ENCODE measurements at places on chromosomes 6 and 20.

DNA sequence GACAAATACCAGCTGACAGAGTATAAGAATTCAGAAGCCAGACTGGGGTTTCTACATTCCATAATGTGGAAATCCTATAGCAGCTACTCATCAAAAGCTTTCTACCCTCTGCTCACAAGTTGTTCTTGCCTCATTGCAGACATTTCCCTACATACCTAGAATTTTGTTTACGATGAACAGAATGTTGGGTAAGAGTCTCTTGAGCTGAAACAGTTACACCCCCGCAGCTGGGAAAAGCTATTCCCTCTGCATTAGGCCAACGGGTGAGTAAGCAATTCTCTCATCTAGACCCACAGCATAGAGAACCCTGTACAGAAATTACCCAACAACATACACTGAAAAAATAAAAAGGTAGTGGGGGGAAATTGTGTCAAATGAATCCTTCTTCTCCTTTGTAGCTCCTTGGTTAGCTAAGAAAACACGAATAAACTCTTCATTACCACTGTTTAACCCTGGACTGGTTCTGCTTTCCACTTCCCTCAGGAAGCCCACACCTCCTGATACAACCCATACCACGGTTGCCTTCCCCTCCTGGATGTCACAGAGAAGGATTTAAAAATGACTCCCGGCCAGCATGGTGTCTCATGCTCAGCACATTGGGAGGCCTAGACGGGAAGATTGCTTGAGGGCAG lies 215.0 kb upstream of the SHLD1 start:
- DNase-seq: no peak

GRCh38 chr6:88251301-88251700 lies 85.2 kb upstream of the CNR1 start:
- no peak for DNase-seq

- DNase-seq: no peak
Observed at GRCh38 chr6:148824960-148825359, 78.1 kb downstream of the UST start.

DNA sequence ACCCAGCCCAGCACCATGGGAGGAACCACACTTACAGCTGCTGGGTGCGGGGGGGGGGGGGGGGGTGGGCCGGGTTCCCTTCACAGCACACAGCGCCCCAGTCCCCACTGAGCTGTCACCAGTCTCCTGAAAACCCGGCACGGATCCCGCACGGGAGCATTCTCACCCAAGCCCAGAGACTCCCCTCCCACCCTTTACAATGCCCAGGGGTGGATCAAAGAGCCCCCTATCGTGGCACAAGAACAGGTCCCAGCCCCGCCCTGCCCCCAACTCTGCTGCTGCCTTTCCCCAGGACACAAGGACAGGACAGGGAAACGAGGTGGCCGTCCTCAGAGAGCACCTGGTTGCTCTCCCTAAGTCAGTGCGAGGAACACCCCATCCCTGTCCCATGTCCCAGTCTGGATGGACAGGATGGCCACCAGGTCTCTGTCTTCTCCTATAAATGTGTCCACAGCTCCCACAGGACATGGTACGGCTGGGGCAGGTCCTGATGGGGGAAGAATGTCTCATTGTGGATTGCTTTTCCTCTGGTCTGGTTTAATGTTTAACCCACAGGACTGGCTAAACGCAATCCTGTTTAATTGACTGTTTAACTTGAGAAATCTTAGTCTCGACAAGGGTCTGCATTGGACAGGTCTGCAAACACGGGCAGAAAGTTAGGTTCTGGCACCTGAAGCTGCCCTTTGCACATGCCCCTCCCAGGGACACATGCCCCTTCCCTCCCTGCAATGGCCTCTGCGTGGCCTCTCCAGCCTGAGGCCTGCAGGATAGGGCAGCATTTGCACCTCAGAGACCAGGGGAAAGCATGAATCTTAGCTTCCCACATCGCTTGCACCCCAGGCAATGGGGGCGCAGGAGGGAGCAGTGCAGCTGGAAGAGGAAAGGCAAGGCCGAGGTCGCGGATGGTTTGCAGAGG lies 45.3 kb downstream of the DACT2 start:
- DNase-seq: no peak

- DNase-seq: no peak
Observed at GRCh38 chr6:141492521-141493284, 640.0 kb upstream of the GJE1 start.

GRCh38 chr6:81933608-81934051 lies 181.1 kb upstream of the TENT5A start:
- DNase-seq: no peak

- DNase-seq: no peak
Observed at GRCh38 chr6:91538622-91539021, 951.8 kb upstream of the MAP3K7 start.

DNA sequence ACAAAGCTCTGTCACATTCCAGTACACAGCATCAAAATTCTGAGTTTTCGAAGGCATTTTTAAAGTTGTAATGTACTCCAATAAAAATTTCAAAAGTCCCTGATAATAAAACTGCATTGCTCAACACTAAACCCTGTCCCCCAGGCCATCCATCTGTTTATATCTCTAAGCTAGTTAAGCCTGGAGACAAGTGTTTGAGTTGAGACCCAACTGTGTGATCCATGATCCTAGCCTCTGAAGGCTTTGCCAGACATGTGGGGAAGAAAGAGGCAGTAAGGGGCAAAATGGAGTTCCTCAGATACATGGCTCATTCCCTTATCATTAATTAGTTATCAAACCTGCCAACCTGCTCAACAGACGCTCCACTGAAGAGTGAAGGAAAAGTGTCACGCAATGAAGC lies 198.4 kb downstream of the ISM1 start:
- DNase-seq: no peak

- DNase-seq: no peak
Observed at GRCh38 chr6:148547110-148547509, 199.7 kb upstream of the UST start.

DNA sequence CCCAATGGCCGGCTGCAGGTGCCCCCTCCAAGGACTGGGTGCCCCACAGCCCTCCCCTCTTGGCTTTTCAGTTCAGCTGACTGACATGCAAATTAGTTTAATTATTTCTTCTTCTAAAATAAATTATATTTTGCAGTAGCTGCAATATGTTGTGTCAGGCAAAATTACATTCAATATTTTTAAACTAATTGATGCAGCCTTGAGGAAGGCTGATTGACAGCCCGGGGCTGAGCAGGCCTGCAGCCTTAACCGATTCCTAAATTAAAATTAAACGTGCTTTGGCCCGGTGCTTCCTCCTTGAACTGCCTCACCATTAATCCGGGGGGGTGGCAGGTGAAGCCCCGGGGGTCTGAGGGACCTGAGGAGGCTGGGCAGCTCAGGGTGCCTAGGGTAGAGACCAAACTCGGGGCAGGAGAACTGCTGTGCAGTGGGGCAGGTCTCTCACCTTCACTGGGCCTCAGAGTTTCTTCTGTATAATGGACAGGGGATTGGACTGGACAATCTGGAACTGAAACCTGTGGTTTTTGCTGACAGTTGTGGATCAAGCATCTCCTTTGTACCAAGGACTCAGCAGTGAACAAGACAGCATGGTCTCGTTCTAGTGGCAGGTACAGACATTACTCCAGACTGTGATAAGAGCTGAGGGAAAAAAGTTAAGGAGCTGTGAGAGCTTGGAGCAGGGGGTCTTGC lies 72.5 kb downstream of the CD40 start:
- no peak for DNase-seq

GRCh38 chr6:88263591-88263990 lies 97.4 kb upstream of the CNR1 start:
- no peak for DNase-seq

GRCh38 chr6:148657048-148657447 lies 89.8 kb upstream of the UST start:
- DNase-seq: peak; percentile 24

DNA sequence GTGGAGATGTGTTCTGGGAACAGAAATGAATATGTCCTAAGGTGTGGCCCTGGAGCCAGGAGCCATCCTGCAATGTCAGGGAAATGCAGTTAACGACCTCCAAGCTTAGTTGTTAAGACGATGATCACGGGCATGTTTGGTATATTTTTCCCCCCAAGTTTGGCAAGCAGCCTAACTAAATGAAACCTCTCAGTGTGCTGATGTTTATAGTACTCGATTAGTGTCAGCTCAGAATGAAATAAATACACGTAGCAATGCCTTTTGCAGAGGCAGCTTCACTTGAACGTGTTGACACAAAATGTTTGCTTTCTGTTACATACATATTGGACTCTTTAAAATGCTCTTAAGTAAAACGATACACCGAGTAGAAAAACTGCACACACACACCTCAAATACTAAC lies 76.2 kb upstream of the OLIG3 start:
- DNase-seq: no peak

DNA sequence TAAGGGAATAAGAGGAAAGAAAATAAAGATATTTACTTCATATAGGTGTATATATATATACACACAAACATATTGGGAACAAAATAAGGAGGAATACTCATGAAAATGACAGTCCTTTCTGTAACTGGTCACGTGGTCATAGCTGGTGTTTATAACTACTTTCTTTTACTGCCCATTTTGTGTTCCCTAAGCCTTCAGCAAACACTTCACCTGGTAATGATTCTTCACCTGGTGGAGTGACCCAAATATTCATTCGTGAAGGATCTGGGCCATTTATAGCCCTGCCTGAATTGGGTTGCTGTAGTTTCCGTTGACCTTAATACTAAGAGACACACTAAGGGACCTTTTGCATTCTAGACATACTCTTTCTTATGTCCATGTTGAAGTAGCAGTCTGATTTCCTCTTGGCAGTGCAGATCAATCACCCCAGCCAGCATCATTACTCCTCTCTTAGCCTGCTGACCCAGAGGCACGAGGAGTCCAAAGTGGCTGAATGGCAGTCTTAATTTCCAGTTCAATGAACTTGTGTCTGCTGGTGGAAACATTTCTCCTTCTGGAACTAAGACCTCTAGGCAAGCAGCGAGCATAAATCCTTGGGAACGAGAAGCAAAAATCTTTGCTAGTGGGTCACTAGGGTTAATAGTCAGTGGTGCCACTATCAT lies 39.9 kb upstream of the IYD start:
- no peak for DNase-seq

GRCh38 chr20:23085436-23086055 lies 578 bp downstream of the CD93 start:
- no peak for DNase-seq

- DNase-seq: no peak
Observed at GRCh38 chr20:43092386-43093088, 97.2 kb downstream of the PTPRT start.

- no peak for DNase-seq
Observed at GRCh38 chr6:112717401-112717800, 370.3 kb downstream of the RFPL4B start.

DNA sequence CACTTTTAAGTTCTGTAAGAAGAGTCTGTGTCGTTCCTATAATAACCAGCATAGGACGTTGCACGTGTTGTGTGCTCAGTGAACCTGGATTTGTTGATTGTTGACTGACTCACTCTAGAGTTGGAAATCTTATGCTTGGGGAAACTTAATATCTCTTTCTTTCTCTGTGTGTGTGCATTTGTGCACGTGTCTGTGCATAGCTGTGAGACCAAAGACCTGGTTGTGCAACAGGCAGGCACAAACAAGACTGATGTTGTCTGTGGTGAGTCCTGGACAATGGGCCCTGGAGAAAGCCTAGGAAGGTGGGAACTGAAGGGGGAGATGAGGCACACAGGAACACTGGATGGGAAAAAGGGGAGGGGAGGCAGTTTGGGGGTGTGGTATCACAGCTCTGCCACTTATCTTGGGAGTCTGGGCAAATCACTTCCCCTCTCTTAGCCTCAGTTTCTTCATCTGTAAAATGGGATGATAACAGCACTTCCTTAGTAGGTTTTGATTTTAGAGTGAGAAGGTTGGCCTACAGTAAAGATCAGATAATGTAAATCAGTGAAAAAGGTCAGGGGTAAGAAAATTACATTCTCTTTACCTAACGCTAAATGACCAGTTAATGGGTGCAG lies 8.4 kb downstream of the CD40 start:
- no peak for DNase-seq

DNA sequence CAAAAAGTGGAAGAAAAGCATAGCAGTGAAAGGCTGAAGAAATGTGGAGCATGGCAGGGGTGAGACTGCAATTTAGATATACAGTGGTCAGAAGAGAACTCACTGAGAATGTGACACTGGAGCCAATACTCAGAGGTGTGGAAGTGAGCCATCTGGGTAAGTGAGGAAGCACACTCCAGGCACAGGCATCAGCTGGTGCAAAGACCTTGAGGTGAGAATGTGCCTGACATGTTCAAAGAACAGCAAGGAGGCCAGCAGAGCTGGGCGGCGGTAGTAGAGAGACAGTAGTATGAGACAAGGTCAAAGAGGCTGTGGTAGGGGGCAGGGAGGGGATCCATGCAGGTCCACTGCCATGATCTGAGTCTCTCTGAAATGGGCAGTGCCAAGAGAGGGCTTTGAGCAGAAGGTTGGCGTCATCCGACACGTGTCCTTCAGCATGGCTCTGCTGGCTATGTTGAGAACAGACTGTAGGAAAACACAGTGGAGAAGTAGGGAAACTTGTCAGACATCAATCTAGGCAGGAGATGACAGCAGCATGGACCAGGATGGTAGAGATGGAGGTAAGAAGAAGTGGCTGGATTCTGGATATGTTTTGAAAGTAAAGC lies 84.4 kb downstream of the PLCG1 start:
- DNase-seq: no peak

DNA sequence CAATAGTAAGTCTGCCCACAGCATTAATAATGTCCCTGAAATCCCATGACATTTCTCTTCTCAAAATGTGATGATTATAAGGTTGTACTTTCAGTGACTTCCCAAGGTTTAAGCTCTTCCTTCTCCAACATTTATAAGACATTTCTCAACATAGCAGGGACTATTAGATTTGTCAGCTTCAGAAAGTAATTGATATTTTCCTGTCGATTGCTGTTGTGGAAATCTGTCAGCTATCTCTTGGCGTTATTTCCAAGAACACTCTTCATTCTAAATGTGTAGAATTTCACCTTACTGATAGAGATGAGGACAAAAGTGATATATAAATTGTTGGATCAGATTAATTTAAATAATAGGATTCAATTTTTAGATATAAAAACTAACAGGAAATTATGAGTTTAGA lies 149.7 kb upstream of the IMPG1 start:
- no peak for DNase-seq

GRCh38 chr6:160108077-160108476 lies 13.5 kb upstream of the SLC22A1 start:
- no peak for DNase-seq

DNA sequence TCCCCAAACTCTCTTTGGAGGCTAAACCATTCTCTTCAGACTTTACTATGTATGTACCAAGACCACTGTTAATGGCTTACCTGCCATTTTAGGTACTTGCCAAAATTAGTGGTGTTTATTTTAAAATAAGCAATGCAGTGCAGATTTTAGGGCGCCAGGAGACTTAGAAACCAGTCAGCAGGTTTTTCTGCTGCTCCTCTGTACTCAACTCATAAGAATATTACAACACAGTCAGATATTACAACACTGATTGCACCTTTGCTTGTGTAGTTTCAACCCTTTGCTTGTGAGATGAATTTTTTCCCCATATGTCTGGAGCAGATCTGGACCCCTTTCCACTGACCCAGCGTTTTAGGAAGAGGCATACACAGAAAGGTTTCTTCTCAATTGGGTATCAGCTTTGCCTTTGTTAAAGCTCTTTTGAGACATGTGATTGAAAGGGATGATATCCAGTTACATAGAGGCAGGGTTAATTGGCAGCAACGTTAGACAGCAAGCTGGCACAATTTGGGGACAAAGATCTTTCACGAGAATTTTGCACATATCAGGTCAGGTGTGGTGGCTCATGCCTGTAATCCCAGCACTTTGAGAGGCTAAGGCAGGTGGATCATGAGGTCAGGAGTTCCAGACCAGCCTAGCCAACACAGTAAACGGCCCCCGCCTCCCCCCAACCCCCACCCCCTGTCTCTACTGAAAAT lies 6.2 kb downstream of the TTPAL start:
- DNase-seq: no peak

- DNase-seq: no peak
Observed at GRCh38 chr20:42656130-42656529, 533.6 kb downstream of the PTPRT start.

Measured in GM12865 (cell line).